ENCODE measurements at places on chromosomes 16 and 17.

DNA sequence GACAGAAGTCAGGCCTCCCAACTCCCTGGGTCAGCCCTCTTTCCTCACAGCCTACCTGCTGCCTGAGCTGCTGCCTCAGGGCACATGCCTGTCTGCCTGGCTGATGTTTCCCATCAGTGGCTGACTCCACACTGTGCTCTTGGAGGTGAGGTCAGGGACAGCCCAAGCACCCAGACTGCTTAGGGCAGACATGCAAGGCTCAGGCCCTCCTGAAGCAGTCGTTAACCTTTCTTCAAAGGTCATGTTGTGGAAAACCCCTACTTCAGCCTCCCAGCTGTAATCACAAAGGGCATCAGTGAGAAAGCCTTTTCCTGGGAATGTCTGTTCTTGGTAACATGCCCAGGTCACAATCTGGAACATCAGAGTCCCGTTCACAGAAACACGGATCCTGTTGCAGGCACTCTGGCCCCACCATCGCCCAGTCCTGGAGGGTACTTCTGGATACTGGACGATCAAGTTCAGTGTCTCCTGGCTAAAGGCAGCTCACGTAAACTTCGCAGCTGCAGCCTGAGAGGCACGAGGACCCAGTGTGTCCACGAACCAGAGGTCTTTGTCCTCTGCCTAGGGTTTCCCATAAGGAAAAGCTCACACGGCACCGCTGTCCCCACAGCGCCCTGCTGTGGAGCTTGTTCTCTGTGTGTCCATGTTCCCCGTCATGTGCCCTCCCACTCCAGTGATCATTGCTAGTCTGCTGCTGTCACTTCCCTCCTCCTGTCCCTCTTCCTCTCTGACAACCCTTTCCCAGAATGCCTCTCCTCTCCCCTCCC lies 54.9 kb downstream of the GNAO1 start:
- DNase-seq = no peak

GRCh38 chr16:65763640-65764305 lies 602.7 kb upstream of the CDH5 start:
- DNase-seq = no peak

- no peak for DNase-seq
These were observed 61.5 kb downstream of the USP22 start for GRCh38 chr17:20981046-20981920.

DNA sequence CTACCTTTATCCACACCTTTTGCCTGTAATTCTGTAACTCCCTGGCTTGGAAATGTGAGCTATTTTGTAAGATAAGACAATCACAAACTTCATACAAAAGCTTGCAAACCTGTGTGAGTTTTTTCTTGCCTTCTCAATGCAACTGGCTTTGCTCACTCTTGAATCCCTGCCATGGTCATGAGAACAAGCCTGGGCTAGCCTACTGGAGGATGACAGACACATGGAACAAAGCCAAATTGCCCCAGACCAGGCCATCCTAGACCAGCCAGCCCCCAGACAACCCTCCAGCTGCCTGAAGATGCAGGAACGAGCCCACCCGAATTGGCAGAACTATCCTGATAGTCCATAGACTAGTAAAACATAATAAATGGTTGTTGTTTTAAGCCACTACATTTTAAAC lies 466.6 kb upstream of the ERCC4 start:
- no peak for DNase-seq

DNA sequence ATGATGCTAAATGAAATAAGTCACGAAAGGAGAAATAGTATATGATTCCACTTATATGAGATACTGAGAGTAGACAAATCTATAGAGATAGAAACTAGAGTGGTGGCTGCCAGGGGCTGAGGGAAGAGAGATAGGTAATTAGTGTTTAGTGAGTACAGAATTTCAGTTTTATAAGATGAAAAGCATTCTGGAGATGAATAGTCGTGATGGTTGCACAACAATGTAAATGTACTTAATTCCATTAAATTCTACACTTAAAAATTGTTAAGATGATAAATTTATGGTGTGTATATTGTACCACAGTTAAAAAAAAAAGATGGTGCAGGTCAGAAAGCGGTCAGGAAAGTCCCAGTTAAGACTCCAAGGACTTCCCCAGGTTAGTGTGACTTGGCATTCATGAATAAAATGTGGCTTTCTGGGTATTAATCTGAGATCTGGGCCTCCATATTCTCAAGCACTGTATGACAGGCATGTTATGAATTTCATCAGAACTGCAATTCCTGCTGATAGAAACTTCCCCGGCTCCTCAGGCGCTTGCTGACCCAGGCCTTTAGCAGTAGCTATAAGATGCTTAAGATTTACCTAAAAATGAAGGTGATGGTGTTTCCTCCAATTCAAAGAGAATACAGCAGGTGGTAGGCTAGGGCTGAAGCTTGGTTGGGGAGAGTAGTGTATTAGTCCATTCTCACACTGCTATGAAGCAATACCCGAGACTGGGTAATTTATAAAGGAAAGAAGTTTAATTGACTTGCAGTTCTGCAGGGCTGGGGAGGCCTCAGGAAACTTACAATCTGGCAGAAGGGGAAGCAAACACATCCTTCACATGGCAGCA lies 115.3 kb upstream of the SOX9 start:
- DNase-seq = no peak

GRCh38 chr17:10499950-10500349 lies 18.4 kb downstream of the MYH1 start:
- DNase-seq = no peak

DNA sequence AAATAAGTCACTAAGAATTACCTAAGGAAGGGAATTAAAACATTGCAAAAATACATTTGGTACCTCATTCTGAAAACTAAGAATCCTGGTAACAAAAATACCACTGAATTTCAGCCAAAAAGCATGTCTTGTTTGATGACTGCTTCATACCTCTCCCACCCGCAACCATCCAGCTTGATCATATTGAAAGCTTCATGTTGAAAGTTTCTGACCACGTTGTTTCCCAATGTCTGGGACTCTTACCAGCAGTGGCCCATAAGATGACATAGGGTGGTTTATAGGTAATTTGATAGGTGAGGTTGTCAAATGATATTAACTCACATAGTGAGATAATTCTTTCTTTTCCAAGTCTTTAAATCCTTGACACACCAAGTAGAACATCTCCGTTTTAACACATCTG lies 139.3 kb downstream of the CDH11 start:
- no peak for DNase-seq

DNA sequence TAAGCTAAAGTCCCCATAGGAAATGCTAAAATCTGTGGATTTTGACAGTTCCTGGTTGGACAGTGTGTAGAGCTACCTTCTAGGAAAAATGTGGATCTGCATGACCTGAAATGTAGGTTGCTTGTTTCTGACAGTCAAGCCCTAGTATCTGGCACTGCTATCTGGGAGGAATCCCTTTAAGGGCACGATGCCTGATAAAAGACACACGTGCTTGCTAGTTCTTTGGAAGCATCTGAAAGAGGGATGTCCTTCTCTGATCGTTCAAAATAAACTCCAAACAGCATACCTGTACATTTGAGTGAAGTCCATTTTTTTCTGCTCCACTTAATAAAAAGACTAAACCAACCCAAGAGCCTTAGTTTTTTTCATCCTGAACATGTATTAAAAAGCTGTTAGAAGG lies 101.3 kb downstream of the CDK5R1 start:
- no peak for DNase-seq

- DNase-seq = no peak
These were observed 174.3 kb downstream of the XYLT1 start for GRCh38 chr16:17296431-17296830.

- no peak for DNase-seq
These were observed 172.5 kb upstream of the FOXF1 start for GRCh38 chr16:86337581-86338402.

DNA sequence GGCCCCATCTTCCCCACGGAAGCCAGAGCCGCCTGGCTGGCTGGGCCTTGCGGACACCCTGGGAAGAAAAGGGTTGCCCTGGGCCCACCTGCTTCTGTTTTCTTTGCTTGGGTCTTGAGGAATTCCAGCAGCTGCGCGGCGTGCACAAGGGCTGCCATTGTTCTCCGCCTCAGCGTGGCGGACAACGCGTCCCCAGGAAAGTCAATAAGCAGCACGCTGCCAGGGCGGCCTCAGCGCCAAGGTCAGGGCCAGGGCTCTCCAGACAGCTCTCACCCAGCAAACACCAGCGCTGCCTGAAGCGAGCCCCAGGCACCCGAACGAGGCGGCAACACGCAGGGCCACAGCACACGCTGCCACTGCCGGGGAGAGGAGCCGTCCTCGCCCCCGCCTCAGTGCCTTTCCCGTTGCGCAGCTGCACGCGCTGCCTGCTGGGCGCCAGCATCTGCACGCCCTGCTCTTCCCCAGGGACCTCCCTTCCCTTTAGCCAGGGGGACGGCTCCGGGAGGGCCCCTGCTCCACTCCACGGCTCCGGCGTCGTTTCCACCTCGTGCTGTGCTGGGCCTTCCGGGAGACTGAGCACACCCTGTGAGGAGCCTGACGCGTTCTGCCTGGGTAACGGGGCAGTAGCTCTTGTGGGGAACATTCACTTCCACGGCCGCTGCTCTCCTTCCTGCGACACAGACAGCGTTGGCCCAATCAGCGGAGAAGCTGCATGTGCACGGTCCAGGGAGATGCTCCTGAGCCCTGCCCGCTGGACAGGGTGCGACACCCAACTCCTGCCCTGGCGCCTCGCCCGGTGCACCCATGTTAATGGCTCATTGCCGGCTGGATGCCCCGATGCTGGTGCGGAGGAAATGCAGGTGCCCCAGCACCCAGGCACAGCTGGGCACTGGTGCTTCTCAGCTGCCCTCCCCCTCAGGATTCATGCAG lies 57.8 kb downstream of the LMF1 start:
- DNase-seq = no peak

DNA sequence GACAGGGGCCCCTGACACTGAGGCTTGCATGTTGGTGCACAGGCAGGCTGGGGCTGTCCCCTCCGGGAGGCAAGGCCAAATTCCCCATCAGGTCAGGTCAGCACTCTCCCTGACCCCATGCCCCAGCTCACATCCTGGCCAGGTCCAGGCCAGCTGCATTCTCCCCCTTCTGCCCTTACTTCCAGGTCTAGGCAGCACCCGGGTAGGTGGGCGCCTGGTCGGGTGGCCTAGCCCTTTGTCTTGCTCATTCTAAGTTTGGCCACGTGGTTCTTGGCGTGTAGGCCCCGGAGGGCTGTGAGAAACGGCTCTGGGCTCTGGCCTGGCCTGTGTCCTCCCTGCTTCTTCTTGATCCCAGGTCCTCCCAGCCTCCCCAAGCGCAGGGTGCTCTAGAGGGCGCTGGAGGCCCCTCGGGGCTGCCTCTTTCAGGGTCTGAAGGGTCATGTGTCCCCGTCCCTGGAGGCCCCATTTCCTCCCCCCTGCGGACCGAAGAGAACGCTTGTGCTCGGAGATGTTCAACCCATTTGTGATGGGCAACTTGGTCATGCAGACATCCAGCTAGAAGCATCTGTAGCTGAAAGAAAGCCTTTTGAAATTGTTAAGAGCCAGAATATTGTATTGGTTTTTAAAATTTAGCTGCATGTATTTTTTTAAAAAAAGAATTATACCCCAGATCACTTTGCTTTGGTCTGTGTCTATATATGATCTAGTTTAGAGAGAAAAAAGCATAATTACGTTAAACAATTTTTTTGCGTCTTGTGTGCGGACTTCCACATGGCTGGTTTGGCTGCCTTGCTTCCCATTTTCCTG lies 6.7 kb downstream of the BAHCC1 start:
- DNase-seq = no peak

DNA sequence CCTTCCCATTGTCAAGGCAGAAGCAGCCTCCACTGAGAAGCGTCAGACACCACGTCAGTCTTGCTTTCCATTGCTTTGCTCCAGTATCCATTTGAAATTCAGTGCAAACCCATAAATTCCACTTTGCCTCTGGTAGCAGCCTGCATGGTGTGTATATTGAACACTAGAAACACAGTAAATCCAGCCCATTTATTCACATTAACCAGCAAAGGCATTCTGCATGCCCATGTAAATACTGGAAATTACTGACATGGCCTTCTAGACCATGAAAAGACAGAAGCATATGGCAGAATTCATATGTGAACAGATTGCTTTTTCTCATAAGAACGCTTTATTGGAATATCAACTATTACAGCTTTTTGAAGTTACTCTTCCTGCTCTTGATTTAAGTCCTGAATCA lies 595.0 kb downstream of the WWOX start:
- DNase-seq = no peak

DNA sequence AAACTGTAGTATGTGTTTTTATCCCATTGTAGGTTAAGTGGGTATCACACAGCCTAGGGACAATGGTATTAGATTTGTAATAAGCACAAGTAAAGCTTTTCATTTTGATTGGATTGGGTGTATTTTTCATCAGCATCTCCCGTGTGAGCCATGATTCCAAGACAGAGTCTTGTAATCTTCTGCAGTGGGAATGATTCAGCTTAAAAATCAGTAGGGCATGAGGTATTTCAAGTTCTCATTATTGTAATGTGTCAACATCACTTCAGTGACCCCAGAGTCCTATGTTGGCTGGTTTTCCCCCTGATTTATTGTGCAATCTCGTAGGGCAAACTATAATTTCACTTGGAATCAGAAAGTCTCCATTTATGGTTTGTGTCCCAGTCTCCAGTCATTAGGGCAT lies 833.2 kb upstream of the RBFOX1 start:
- no peak for DNase-seq

DNA sequence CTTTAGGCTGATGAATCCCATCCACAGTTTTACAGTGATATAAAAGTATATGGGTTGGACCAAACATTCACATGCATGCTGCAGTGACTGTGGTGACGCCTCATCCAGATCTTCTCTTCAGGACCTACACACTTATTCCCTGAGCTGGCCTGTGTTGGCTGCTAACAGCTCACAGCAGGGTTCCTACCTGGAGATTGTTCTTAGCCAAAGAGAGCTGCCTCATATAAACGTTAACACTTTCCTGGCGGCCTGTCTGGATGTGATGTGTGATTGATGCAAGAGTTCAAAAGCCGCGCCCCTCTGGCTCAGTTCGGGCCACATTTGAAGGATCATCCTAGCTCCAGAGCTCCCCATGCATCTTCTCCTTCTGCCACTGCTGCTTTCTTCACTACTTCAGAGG lies 93.0 kb upstream of the NETO2 start:
- DNase-seq = no peak

- no peak for DNase-seq
These were observed 176.2 kb downstream of the CYLD start for GRCh38 chr16:50917950-50918703.

- DNase-seq = no peak
These were observed 6.9 kb downstream of the SLC26A11 start for GRCh38 chr17:80227156-80227555.

DNA sequence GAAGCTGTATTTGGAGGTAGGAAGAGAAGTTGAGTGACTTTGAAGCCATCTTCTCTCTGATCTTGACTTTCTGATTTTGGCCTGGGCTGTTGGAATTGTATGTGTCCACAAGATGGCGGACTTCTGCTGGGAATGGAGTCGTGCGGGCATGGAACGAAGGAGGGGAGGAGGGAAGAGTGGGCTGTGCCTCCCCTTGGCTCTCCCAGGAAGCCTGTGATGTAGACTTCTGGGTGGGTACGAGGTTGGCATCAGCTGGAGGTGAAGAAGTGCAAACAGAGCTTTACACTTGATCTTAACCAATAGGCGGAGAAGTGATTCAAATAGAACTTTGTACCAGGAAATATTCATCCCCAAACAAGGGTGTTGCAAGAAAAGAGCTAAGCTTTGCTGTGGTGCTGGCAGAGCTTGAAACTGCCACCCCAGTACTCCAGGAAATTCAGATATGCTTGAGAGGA lies 7.4 kb upstream of the TMEM220 start:
- DNase-seq = no peak

GRCh38 chr17:80246266-80246681 lies 14.4 kb upstream of the RNF213 start:
- DNase-seq = no peak

- no peak for DNase-seq
These were observed 32.9 kb upstream of the SRSF1 start for GRCh38 chr17:58039975-58040374.

- no peak for DNase-seq
These were observed 168.9 kb downstream of the SHISA9 start for GRCh38 chr16:13070268-13070667.

- DNase-seq = no peak
These were observed 577.9 kb downstream of the HS3ST4 start for GRCh38 chr16:26269673-26270072.
